Activated CD4-positive, alpha-beta memory T cell treated with anti-CD3 and anti-CD28 coated beads, Interleukin-2, amount 10 ng/mL, durations not matched to agents 7 days and 5 days (primary cell): ENCODE measurements at places on chromosomes 6 and 20.

- H3K36me3 ChIP-seq: no peaks in the 10 kb centered on the region
- H3K4me1 ChIP-seq: no peaks in the 10 kb centered on the region
- no peak for DNase-seq
- no peaks in the 10 kb centered on the region for H3K27me3 ChIP-seq
- no peak overlapping the region for H3K4me3 ChIP-seq
Observed at GRCh38 chr6:85810558-85810957, 167.9 kb upstream of the SYNCRIP start.

GRCh38 chr6:65964261-65964660 lies 257.2 kb upstream of the EYS start:
- H3K27ac ChIP-seq: no peak overlapping the region
- H3K27me3 ChIP-seq: no peaks in the 10 kb centered on the region
- no peak overlapping the region for H3K4me3 ChIP-seq

DNA sequence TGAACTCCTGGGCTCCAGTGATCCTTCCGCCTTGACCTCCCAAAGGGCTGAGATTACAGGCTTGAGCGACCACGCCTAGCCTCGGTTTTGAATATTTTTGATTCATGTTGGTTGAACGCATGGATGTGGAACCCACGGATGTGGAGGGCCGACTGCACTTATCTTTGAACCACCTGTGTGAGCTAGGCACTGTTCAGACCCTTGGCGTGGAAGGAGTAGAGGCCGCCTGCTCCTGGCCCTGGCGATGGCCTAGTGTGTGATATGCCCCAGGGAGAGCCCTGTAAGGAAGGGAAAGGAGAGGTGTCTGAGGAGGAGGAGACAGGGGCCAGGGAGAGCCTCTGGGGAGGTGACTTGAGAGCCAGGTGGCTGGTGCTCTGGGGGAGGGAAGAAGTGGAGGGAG lies 64.3 kb downstream of the BCAS4 start:
- H3K4me1 ChIP-seq: peaks cover 2% of the 10 kb centered on the region
- no peak overlapping the region for H3K27ac ChIP-seq
- no peak for DNase-seq
- no peak overlapping the region for H3K4me3 ChIP-seq
- no peaks in the 10 kb centered on the region for H3K27me3 ChIP-seq

- no peak overlapping the region for H3K4me3 ChIP-seq
- H3K4me1 ChIP-seq: no peaks in the 10 kb centered on the region
- no peaks in the 10 kb centered on the region for H3K36me3 ChIP-seq
- H3K27me3 ChIP-seq: no peaks in the 10 kb centered on the region
- H3K27ac ChIP-seq: no peak overlapping the region
- no peak for DNase-seq
Observed at GRCh38 chr6:63899550-63899949, 263.9 kb downstream of the PHF3 start.

DNA sequence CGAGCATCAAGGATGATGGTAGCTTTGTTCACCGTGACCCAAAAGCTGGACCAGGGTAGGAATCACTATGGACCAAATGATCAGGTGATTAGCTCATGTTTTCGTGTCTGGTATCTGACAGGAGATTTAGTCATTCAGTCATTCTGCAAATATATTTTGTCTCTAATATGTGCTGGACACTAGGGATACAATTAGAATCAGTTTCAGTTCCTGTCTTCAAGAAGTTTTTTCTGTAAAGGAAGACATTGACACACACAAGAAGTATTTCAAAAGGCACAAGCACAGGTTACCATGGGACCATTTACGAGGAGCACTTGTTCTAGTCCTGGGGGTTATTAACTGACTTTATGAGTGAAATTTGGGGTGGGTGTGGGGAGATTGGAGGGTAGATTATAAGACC lies 244.9 kb downstream of the HIVEP2 start:
- H3K4me3 ChIP-seq: no peak overlapping the region
- no peaks in the 10 kb centered on the region for H3K4me1 ChIP-seq
- H3K36me3 ChIP-seq: no peaks in the 10 kb centered on the region

DNA sequence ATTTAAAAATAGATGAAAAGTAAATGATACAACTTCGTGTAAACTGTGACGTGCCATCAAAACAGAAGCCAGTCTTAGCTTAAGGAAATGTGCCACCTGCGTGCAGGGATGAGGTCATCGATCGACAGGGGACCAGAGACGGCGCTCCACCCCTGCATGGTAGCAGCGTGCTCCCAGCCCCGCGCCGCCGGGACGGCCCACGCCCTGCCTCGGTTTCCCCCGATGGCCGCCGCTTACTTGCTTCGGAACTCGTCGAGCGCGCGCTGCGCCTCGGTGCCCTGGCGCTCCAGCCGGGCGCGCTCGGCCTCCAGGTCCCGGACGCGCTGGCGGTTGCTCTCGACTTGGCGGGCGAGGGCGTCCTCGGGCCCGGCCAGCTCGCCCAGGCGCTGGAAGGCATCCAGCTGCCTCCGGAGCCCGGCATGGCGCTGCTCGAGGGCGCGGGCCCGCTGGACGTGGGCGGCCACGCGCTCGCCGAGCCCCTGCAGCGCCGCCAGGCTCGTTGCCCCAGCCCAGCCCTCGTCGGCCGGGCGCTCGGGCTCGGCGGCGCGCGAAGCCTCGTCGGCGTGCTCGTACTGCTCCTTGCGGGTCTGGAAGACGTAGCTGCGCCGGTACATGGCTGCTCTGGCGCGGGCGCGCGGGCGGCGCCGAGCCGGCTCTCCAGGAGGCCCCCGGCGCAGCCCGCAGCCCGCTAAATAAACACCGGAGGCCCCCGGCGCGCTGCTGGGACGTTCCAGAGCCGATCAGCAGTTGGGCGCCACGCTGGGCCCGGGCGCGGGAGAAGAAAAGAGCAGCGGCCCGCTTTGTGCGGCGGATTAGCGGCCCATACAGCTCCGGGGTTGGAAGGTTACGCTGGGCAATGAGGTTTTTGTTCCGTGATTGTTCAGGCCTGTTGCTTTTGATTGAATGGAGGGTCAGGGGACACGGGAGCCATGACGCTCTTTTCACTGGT lies at the start of gene BFSP1:
Gene BFSP1, minus strand, starts transcription at position 664 of the 949 bp plus-strand sequence. Its CDS starts 50 bp downstream, at position 614.
- DNase-seq: peak; percentile 75
- H3K4me3 ChIP-seq: peak within 1 kb of the TSS; percentile 95
- no peaks in the 10 kb centered on the region for H3K36me3 ChIP-seq
- H3K27ac ChIP-seq: peak within 1 kb of the TSS; percentile 94
- peaks cover 33% of the 10 kb centered on the region for H3K4me1 ChIP-seq

DNA sequence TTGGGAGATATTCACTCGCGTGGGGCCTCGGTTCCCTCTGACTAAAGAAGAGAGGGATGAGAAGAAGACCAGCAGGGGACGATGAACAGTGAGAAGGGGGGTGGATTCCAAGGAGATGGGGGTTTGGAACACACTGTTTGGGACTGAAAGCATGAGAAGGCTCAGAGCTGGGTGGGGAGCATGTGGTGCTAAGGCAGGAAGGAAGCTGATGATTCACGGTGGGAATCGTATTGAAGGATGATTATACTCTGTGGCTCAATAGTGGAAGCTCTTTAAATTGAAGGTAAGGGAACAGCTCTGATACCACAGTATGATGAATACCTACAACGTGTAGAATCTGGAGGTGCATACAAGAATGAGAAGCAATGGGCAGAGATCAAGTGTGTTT lies 117.5 kb upstream of the KCNK16 start:
- no peak for DNase-seq
- H3K27me3 ChIP-seq: peaks cover 6% of the 10 kb centered on the region
- H3K4me3 ChIP-seq: no peak overlapping the region

GRCh38 chr6:45445749-45446549 lies 68.2 kb upstream of the SUPT3H start:
- no peak overlapping the region for H3K4me3 ChIP-seq
- H3K27ac ChIP-seq: peak overlapping the region; percentile 79
- no peak for DNase-seq
- H3K4me1 ChIP-seq: peaks cover 94% of the 10 kb centered on the region
- H3K36me3 ChIP-seq: peaks cover 96% of the 10 kb centered on the region

GRCh38 chr6:144737998-144738397 lies 452.9 kb downstream of the UTRN start:
- DNase-seq: no peak
- peaks cover 42% of the 10 kb centered on the region for H3K36me3 ChIP-seq
- no peaks in the 10 kb centered on the region for H3K27me3 ChIP-seq
- no peaks in the 10 kb centered on the region for H3K4me1 ChIP-seq
- no peak overlapping the region for H3K27ac ChIP-seq

DNA sequence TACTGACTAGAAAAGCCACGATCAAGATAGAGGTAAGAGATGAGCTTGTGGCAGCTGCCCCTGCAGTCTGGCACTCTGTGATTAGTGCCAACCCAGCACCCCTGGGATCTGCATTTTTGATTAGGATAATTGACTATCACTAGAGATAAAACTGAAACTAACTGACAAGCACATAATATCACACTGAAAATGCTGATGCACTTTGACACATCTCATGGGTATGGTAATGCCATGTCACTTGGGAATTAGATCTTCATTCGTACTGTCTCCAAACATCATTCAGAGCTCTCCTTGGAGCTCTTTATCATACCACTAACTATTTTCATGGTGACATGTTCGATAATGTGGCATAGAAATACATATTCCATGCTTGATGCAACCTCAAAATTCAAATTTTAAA lies 612.9 kb upstream of the BTBD3 start:
- H3K4me1 ChIP-seq: no peaks in the 10 kb centered on the region
- no peaks in the 10 kb centered on the region for H3K27me3 ChIP-seq
- no peak overlapping the region for H3K4me3 ChIP-seq
- DNase-seq: no peak
- H3K36me3 ChIP-seq: no peaks in the 10 kb centered on the region

- no peak for DNase-seq
- H3K36me3 ChIP-seq: no peaks in the 10 kb centered on the region
- H3K4me1 ChIP-seq: no peaks in the 10 kb centered on the region
Observed at GRCh38 chr6:159331451-159331850, 162.3 kb downstream of the FNDC1 start.

GRCh38 chr20:44819936-44820335 lies 9.6 kb upstream of the RIMS4 start:
- no peak overlapping the region for H3K27ac ChIP-seq
- peaks cover 15% of the 10 kb centered on the region for H3K27me3 ChIP-seq
- H3K4me1 ChIP-seq: no peaks in the 10 kb centered on the region
- no peak overlapping the region for H3K4me3 ChIP-seq

DNA sequence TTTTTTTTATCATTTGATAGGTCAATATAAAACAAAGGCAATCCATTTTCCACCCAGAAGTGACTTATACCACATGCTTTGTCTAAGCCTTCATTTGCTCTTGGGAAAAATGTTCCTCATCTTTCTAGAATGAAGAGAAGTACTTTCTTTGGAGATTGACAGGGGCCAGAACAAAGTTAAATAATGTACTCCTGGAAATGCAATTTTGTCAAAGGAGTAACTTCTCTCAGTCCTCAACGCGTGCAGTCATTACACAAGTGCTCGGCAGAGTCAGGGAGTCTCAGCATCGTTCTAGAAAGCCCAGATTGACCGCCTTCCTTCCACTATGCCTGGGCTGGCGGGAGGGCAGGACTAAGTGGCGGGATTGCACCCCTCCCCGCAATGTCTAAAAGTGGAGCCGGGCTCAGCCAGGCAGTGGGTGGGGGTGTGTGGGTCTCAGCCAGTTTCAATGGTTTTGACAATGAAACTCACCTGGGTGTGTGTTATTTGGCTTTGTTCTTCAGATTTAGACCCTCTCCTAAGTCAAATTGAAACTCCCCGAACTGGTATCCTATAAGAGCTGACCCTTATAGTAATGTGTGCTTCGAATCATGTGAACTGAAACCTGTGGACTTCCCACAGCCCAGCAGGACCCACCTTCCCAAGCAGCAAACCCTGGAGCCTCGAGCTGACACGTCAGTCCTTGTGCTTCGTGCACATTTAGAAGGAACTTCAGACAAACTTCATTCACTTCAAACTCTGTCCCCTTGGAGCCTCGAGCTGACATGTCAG lies 63.2 kb upstream of the DUSP22 start:
- peaks cover 62% of the 10 kb centered on the region for H3K4me1 ChIP-seq
- DNase-seq: no peak
- no peaks in the 10 kb centered on the region for H3K27me3 ChIP-seq
- no peak overlapping the region for H3K4me3 ChIP-seq
- H3K36me3 ChIP-seq: peaks cover 20% of the 10 kb centered on the region

DNA sequence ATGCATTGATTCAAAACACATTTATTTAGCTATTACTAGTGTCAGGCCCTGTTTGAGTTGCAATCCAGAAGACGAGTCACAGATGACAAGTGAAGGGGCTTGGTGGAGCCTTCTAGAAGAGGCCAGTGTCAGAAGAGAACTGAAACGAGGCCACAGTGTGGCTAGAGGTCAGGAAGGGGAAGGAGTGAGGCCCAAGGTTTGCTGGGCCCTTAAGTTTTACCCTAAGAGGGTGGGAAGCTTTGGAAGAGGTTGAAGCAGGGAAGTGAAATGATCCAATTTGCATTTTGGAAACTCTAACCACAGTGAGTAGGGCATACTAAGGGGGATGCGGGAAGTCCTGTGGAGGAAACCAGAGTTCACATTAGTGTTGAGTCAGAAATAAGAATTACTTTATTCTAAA lies 25.0 kb downstream of the TTK start:
- no peaks in the 10 kb centered on the region for H3K27me3 ChIP-seq
- DNase-seq: no peak
- peaks cover 62% of the 10 kb centered on the region for H3K36me3 ChIP-seq
- no peak overlapping the region for H3K4me3 ChIP-seq
- H3K4me1 ChIP-seq: peaks cover 5% of the 10 kb centered on the region

DNA sequence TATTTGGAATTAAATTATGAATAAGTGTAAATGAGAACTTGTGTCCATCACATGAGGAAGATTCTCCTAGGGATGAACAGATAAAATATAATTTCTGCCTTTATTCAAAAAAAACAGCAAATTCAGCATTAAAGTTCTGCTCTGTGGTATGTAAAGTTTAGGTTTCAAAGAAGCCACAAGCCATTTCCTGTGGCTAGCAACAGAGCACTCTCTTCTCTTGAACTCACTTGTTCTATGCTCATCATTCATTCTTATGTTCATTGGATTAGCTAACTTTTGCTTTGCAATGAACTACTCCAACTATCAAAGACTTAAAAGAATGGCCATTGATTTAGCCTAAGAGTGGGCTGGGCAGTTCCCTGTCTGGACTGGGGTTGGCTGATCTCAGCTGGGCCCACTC lies 20.8 kb upstream of the SNRPB2 start:
- peaks cover 29% of the 10 kb centered on the region for H3K4me1 ChIP-seq
- peak; percentile 44 for DNase-seq
- peaks cover 20% of the 10 kb centered on the region for H3K27me3 ChIP-seq
- peak overlapping the region; percentile 40 for H3K27ac ChIP-seq
- peaks cover 19% of the 10 kb centered on the region for H3K36me3 ChIP-seq

- H3K27me3 ChIP-seq: no peaks in the 10 kb centered on the region
- no peak overlapping the region for H3K4me3 ChIP-seq
- no peaks in the 10 kb centered on the region for H3K4me1 ChIP-seq
- DNase-seq: no peak
- no peak overlapping the region for H3K27ac ChIP-seq
- H3K36me3 ChIP-seq: no peaks in the 10 kb centered on the region
Observed at GRCh38 chr20:6490849-6491248, 276.6 kb upstream of the BMP2 start.

GRCh38 chr6:71053475-71053874 lies 96.6 kb upstream of the B3GAT2 start:
- H3K4me1 ChIP-seq: no peaks in the 10 kb centered on the region
- H3K27me3 ChIP-seq: peaks cover 1% of the 10 kb centered on the region
- H3K4me3 ChIP-seq: no peak overlapping the region
- no peak for DNase-seq
- no peaks in the 10 kb centered on the region for H3K36me3 ChIP-seq
- H3K27ac ChIP-seq: no peak overlapping the region

GRCh38 chr20:61186771-61187472 lies 65.1 kb upstream of the CDH4 start:
- no peak overlapping the region for H3K27ac ChIP-seq
- H3K4me3 ChIP-seq: no peak overlapping the region
- no peaks in the 10 kb centered on the region for H3K36me3 ChIP-seq
- no peaks in the 10 kb centered on the region for H3K27me3 ChIP-seq
- DNase-seq: no peak

GRCh38 chr6:144855375-144855774 lies 570.2 kb downstream of the UTRN start:
- H3K36me3 ChIP-seq: peaks cover 22% of the 10 kb centered on the region
- DNase-seq: no peak
- H3K4me1 ChIP-seq: peaks cover 3% of the 10 kb centered on the region
- H3K27ac ChIP-seq: no peak overlapping the region
